PC-3 (cell line): ENCODE measurements at places on chromosomes 5 and 9. TPM values are rescaled to one million over a fixed set of nuclear protein-coding genes. Genes with fewer than 3 reads are reported as not detected.

GRCh38 chr5:150616506-150616905 is 24.0 kb upstream of the SYNPO start:
- DNase-seq: no peak

Gene GABBR2
- 0.44 and 1.7 TPM in 2 replicates for total RNA-seq

DNA sequence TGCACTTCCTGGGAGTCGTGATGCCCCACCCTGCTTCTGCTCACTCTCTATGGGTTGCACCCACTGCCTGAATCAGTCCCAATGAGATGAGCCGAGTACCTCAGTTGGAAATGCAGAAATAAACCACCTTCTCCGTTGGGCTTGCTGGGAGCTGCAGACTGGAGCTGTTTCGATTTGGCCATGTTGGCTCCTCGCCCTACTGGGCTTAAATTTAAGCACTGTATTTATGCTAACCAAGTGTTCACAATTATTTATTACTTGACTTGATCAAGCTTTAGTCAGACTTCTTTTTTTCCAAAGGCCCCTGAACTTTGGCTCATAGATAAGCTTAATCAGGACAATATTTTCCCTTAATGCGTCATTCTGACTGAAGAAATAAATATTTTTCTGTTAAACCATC is 1072.4 kb upstream of the CDH9 start:
- DNase-seq: no peak

DNA sequence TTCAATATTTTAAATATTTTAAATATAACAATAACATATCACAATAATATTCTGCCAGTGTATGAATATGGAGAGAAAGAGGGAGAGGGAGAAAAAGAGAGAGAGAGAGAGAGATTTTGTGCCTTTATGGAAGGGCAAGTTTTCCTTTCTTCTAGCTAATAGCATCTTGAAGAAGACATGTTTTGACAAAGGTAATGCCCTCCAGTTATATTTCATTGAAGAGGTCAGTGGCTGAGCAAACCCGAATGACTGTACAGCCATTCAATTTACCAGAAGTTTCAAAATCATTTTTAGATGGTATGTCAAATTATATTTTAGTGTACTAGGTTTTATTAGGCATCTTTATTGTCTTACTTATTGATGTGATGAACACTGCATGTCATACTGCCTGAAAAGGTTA is 139.3 kb downstream of the EMB start:
- DNase-seq: no peak

DNA sequence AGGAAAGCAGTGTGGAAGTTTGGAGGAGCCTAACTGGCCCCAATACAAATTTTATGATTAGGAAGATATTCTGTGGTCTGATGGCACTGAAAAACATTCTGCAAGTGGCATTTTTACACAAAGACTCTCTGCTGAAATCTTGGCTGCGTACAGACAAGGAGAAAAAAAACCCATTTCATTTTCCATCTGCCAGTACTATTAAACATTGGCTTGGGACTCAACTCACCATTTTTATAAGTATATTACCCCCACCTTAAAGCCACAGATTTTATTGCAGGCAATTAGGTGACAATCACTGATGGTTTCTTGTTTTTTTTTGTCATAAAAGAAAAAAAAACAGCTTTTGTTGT is 206.9 kb downstream of the PTTG1 start:
- DNase-seq: no peak

DNA sequence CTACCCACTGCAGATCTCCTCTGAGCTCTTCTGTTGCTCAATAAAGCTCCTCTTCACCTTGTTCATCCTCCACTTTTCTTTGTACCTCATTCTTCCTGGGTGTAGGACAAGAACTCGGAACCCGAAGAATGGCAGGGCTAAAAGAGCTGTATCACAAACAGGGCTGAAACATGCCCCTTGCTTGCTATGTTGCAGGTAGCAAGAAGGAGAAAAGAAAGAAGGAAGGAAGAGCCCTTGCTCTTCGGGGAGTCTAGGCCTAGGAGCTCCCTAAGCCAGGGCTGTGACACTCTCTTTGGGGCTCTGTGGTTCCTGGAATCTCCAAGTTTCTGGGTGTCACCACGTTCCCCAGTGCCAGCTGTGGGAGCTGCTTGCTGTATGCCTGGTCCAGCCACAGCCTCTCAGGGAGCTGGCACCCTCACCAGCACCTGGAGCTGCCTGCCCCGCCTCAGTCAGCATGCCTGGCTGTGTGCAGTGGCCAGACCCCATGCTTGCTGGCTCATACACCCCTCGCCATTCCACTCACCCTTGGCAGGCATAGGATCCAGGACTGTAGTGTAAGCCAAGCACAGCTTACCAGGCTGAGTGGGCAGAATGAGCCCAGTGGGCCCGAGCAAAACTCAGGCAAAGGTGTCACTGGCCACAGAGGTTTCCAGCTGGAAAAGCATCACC is 274.8 kb upstream of the ADRA1B start:
- DNase-seq: no peak

DNA sequence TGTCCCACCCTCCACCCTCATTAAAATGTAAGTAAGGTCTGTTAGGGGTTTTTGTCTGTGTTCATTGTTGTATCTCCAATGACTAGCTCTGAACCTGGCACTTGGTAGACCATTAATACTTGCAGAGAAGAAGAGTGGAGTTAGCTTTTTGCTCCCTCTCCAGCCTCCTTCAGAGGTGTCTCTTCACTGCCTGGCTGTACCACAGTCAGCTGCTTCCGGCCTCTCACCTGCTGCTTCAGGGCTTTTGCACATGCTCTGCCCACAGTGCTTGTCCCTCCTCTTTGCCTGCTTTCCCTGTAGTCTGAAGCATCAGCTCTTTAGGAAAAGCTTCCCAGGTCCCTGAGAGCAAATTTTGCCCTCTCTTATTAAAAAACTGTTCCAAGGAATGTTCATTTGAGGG is 83.6 kb downstream of the SNX24 start:
- no peak for DNase-seq

- DNase-seq: no peak
These were observed 303.0 kb downstream of the CSNK1G3 start for GRCh38 chr5:123814801-123815470.

GRCh38 chr9:22068369-22068768 is 59.3 kb upstream of the CDKN2B start:
- no peak for DNase-seq

Gene FBXL7
- total RNA-seq: 0.18 TPM in 1 of 2 replicates, not detected in the other

DNA sequence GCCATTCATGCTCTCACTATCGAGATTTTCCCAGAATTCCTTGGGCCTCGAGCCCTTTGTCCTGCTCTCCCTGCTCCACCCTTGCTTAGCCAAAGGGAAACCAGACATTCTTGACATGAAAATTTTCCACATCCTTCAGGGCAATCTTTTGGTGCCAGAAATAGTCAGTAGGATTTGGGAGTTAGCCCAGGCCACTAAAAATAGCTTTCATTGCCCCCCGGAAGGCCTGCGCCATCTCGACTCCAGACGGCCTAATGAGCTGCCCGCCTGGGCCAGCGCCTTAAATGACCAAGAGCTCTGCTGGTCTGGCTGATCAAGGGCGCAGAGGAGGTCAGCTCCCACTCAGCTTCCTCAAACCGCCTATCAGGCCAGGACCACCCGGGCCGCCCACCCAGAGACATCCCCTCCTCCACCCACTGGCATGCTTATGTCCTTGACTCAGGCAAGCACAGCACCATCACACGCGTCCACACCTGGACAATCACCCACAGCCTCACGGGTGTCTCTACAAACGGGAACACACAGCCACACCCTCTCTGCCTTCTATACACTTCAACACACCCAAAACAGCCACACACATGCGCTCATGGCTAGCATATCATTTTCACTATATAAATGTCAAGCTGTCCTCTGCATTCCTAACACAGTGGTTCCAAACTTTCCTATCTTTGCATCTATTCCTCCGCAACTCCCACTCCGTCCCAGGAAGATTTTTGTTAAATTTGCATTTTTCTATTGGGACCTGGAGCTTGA is 20.9 kb downstream of the DUSP1 start:
- DNase-seq: no peak

DNA sequence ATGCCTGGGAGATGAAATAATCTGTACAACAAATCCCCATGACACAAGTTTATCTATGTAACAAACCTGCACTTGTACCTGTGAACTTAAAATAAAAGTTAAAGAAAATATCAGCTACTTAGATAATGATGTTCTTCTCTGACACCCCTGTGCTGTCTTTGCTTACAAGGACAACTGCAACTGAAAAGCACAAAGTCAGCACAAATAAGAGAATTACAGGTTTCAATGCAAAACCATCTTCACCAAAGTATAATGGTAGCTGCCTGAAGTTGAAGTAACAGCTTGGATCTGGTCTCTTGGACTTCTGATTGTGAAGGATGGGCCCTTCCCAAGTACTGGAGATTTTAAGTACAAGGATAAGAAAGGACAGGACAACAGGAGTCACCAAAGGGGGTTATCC is 45.6 kb upstream of the PPP2R2B start:
- DNase-seq: no peak
